ENCODE measurements at places on chromosomes 6 and 20.
A peak's percentile ranks its signal among the peaks of the same experiment; 100 is the strongest.

GRCh38 chr6:35552285-35552917 is 39.7 kb upstream of the TULP1 start:
- peak; percentile 72 for DNase-seq

DNA sequence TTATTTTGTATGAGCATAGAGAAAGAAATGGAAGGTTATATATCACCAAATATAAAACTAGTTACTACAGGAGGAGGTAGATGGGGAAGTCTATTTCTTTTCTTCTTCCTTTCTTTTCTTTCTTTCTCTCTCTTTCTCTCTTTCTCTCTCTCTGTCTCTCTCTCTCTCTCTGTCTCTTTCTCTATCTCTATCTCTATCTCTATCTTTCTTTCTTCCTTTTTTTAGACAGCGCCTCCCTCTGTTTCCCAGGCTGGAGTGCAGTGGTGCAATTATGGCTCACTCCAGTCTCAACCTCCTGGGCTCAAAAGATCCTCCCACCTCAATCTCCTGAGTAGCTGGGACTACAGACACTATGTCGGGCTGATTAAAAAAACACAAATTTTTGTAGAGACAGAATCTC is 10.2 kb upstream of the SGK1 start:
- DNase-seq: no peak

DNA sequence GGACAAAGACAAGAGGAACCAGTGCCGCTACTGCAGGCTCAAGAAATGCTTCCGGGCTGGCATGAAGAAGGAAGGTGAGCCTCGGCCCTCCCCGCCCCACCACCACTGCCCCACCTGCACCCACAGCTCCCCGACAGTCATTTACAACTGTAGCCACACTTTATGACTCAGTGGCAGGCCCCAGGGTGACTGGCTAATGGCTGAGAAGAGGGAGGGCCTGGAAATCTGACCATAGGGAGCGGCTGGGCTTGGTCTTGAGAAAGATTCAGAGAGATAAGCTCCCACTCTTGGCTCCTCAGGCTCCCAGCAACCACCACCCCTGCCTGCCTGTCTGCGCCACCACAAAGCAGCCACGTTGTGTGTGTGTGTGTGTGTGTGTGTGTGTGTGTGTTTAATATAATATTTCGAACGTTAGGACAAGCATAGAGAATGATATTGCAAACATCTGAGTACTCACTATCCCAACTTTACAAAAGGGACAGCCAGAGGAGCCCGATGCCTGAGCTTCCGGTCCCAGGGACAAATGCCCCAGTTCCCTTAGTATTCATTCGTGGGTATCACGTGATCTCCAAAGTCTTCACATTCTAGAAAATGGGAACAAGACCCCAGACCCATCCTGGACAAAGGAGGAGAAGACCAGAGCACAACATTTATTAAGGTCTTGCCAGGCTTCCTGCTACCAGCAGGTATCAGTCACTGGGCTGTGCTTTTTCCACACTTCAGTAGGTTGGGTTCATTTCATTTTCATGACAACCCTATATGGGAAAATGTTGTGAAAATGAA is 52.1 kb downstream of the HNF4A start:
- no peak for DNase-seq

DNA sequence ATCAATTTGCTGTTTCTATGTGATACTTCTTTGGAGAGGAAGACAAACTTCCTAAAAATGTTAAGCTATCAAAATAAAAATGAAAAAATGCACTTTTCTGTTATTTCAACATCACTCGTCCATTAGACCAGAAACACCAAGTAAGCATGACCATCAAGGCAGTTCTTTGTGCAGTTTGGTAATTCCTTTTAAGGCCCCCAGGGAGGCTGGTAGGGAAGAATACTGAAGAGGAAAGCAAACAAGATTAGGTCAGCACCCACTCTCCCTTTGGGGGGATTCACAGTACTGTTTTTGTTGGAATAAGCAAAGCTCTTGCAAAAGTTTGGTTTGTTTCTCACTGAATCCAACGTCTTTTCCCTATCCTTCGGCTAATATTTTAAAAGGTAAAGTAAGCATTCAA is 206.8 kb upstream of the SLC35B3 start:
- DNase-seq: no peak

GRCh38 chr6:107333491-107333890 is 125.9 kb downstream of the PDSS2 start:
- no peak for DNase-seq

GRCh38 chr6:1820165-1820564 is 210.4 kb downstream of the FOXC1 start:
- no peak for DNase-seq

DNA sequence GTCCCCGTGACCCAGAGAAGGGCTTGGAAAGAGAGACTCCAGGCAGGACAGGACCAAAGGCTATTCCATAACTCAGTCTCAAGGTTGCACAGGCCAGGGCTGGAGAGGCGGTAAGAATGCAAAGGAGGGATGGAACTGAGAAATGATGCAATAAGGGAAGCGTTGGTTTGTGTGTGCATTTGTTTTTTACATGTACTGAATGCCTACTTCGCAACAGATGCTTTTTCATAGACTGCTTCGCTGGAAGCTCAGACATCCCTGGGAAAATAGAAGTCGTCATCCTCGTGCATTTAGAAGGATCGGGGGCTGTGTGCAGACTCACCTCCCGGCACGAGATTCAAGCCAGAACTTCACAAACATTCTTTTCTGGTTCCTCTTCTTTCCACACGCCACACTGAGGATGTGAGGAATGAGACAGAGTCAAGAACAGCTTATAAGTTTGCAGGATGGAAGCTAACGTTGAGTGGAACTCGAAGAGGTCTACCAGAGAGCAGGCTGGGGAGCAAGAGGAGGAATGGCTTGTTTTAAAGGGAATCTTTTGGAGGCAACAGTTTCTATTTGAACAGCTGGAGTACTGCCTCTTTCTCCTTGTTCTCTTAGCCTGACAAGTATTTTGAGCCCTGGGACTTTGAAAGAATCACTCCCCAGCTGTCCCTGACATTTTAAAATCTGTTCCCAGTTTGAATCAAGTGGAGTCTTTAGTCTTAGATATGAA is 19.3 kb upstream of the LY86 start:
- DNase-seq: no peak

GRCh38 chr6:136628996-136629395 is 78.8 kb upstream of the MAP7 start:
- DNase-seq: no peak

- DNase-seq: no peak
Observed at GRCh38 chr6:106453756-106454367, 93.3 kb downstream of the CRYBG1 start.

- DNase-seq: no peak
Observed at GRCh38 chr6:169490246-169490641, 211.6 kb downstream of the WDR27 start.

DNA sequence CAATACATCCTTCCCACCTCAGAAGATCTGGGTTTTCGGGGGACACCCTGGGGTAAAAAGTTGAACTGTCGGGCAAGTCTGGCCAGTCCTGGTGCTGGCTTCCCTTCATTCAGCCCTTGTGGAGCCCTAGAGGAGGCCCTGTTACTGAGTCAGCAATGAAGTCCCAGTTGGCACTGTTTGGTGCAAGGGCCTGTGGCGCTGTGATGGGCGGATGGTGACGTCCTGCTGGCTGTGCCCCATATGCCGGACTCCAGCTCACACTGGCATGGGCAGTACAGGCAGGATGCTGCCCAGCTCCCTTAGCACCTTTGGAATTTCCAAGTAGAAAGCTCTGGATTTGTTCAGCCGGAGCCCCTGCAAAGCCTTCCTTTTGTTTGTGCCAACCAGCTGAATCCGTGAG is 186.2 kb upstream of the PMEPA1 start:
- DNase-seq: no peak

DNA sequence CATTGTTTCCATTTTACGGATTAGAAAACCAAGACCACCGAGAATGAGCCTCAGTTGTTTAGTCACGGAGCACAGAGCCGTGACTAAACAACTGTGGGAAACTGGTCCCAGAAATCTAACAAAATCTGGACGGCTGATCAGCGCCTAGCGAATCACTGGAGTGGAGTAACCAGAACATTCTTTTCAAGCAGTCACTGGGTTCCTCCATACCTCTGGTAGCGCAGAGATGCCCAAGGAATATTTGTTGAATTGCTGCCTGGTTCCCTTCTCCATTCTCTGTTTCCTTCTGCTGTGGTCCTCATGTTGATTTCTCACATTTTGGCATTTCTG is 62.0 kb downstream of the GPX5 start:
- DNase-seq: no peak

GRCh38 chr20:48789185-48789668 is 38.6 kb downstream of the PREX1 start:
- DNase-seq: no peak

- DNase-seq: no peak
Observed at GRCh38 chr20:1134836-1135235, 16.4 kb downstream of the PSMF1 start.

DNA sequence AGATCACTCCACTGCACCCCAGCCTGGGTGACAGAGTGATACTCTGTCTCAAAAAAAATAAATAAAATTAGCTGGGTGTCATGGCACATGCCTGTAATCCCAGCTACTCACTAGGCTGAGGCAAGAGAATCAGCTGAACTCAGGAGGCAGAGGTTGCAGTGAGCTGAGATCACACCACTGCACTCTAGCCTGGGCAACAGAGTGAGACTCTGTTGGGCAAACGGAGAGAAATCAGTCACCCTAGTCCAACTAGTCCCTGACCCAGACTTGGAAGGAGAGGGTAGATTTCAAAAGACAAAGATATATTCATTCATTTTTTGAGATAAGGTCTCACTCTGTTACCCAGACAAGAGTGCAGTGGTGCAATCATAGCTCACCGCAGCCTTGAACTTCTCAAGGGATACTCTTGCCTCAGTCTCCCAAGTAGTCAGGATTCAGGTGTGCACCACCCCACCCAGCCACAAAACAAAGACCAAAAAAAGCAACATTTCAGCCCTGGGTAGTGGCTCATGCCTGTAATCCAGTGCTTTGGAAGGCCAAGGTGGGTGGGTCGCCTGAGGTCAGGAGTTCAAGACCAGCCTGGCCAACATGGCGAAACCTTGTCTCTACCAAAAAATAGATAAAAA is 26.2 kb upstream of the NCOA3 start:
- DNase-seq: no peak

GRCh38 chr20:64083378-64083803 is 807 bp downstream of the LKAAEAR1 start:
- DNase-seq: peak; percentile 59

GRCh38 chr6:43436577-43437282 is 9.4 kb downstream of the ABCC10 start:
- DNase-seq: no peak

GRCh38 chr6:112030961-112031660 is 22.8 kb upstream of the CCN6 start:
- no peak for DNase-seq

- DNase-seq: no peak
Observed at GRCh38 chr6:140540743-140541142, 1166.3 kb upstream of the CITED2 start.

- DNase-seq: no peak
Observed at GRCh38 chr6:69180361-69181067, 545.4 kb downstream of the ADGRB3 start.

DNA sequence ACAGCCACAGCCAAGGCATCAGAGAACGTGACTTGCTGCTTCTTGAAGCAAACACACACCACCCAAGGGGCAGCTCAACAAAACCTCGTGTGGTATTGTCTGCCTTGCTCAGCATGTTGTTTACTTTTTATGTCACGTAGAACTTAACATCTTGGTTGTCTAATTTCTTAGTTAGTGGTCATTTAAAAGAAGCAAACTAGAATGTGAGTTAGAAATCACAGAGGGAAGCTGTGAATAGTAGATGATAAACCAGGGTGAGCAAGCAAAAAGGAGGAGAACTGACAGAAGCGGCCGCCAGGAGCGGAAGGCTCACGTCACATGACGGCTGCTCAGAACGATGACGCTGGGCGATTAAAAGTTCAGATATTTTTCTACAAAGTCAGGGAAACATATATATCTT is 51.5 kb upstream of the KIF25 start:
- no peak for DNase-seq

DNA sequence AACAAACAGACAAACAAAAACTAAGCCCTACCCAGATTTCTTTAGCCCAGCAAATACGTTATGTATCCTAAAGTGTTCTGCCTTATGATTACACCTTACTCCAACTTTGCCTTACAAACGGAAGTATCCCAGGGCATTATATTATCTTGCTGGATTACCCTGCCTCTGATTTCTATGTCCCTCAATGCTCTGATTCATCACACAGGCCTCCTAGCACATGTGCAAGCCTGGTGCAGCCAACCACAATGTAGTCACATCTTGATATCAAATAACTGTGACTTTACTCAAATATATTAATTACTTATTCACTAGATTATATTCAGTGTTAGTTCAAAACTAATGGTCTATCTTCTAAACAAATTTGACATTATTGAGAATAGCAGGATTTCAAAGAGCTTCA is 598.6 kb downstream of the TBC1D32 start:
- DNase-seq: no peak

DNA sequence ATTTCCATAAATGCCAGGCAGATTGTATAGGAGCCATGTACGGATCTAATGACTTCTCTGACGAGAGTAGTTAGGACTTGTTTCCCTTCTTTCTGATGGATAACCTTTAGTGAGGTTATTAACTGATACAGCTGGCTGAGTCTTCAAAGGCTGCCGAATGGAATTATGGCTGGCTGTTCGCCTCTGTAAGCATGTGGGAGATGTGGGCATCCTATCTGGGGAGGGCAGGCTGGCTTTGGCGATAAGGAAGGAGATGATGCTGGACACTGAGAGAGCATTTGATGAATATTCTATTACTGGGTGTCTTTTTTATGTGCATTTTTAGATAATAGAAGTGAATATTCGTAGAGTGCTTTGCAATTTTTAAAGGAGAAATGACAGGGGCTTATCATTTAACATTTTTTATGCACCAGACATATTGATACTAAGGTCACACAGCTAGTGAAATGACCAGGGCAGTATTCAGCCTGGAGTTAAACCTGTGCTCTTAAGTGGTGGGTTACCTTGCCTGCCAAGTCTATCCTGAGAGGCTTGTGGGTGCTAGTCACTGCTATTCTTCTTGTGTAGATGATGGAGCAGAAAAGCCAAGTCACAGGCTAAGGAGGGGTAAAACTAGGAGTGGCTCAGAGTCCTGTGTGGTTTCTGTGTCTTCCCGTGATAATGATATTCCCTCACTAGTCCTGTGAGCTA is 3.1 kb downstream of the PBOV1 start:
- no peak for DNase-seq

GRCh38 chr20:19807946-19808330 is 49.9 kb downstream of the RIN2 start:
- no peak for DNase-seq

DNA sequence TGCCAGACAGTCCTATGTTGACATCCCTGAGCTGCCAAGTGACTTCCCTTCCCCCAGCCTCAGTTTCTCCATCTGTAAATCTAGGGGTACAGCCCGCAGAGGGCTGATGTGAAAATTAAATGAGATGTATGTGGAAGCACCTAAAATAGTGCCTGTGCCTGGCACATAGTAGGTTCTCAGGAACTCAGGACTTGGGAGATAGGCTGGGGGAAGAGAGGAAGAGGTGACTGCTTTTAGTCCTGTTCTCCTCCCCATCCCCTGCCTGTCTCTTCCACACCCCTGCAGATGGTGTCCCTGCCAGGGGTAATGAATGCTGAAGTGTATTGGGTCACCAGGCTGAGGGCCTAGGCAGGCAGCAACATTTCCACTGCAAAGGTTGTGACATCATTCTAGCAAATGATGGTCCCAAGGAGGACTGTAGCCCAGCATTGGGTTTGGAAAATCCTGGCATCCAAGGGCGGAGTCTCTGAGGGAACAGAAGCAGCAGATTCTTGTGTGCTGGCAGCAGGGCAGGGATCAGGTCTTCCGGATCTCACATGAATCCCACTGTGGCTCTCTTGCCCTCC is 1.8 kb downstream of the SNPH start:
- DNase-seq: no peak

GRCh38 chr20:23349338-23350195 is 1.0 kb upstream of the NXT1 start:
- peak; percentile 61 for DNase-seq
